ENCODE measurements at places on chromosomes 16 and 17.

- DNase-seq = no peak
Measured at GRCh38 chr17:77542011-77542410, 401.2 kb downstream of the SEC14L1 start.

DNA sequence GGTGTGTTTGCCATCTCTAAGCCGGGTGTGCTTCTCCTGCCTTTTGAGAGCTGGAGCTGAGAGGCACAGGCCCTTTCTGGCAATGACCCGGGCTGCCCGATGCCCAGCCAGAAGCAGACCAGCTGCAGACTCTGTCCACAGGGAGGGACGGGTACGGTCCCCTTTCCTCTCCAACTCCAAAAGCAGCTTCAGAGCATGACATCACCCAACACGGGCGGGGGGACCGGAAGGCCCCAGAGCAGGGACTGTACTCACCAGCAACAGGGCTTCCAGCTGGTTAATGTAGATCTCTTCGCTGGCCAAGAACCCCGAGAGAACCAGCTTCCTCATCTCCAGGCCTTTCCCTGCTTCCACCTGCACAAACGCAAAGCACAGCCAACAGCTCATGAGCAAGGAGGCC, 79.4 kb downstream of the ABR start:
- DNase-seq = no peak

DNA sequence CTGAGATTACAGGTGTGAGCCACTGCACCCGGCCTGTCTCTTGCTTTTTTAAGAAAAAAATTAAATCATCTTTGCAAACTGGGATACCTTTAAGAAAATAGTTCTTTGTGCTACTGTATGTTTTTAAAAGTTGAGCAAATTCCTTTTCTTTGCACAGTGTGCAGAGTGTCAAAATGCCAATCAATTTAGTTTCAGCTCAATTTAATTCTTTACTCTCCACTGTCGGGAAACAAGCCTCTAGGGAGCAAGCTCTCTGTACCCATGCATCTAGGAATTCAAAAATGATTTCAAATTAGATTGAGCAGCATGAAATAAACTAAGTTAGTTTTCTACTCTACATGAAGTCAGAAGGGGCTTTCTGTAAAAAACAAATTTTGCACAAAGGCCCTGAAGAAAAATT, 141.5 kb upstream of the CORO6 start:
- no peak for DNase-seq

DNA sequence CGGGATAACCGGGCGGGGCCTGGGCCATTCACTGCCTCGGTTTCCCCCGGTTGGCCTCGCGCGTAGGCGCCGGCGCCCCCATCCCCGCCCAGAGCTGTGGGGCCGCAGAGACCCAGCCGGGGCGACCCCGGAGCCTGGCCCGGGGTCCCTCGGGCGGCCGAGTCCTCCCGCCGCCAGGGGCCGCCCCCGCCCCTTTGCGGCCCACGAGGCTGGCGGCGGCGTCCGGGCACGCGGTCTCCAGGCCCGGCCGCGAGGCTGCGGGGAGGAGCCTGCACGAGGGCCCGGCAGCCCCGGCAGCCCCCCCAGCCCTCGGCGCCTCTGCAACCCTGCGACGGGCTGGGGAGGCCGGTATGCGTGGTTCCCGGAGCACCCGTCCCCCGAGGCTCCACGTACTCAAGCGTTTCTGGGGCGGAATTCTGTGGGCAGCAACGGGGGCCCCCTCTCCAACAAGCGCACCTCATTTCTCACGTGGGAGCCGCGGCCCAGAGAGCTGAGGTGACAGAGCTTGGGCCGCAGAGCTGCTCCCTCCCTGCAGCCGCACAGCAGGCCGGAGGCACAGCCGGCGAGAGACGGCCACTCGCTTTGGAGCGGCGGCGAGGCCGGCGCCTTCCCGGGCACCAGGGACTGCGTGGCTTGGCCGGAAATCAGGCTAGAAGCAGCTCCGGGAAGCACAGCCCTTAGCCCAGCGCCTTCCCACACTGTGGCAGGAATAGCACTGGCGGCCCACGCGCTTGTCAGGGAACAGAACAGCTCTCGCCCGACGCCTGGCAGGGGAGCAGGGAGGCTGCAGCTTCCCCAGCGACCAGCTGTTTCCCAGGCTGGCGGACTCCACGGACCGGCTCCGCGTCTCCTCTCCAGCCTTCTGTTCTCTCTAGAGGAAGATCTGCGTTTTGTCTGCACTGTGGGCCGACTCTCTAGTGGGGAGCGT, 867 bp upstream of the LIMD2 start:
- no peak for DNase-seq

- no peak for DNase-seq
Measured at GRCh38 chr17:29124925-29125273, 55.3 kb downstream of the MYO18A start.

GRCh38 chr17:43900858-43901754, 6.2 kb downstream of the MPP2 start:
- no peak for DNase-seq

DNA sequence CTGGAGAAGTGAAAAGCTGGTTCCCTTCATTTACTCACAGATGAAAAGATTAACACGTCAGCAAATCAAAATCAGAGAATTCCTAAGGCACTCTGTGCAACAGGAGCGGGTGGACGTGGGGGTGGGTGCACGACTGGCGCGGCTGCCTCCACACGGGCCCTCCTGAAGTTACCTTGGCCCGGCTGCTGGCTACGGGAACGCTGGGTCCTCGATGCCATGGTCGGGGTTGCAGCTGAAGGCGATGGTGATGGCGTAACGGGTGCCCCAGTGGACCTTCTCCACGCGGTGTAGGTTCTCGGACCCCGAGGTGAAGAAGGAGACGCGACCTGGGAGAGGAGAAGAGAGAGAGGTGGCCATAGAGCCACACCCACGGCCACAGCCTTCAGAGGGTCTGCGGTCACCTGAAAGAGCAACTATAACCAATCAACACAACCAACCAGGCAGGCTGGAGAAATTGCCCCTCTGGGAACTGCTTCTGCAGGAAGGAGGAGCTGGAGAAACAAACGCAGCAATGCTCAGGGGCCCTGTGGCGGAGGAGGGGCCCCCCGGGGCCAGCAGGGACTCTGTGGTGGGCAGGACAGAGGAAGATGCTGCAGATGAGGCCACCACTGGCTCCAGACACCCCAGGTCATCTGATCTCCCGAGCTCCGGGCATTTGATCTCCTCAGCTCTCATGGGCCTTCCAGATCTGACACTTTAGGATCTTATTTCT, 20.8 kb downstream of the UTS2R start:
- no peak for DNase-seq

GRCh38 chr16:19001788-19002187, 18.1 kb downstream of the TMC7 start:
- DNase-seq = no peak

Measured in activated gamma-delta T cell treated with anti-CD3 and anti-CD28 coated beads, Interleukin-2, amount 50 U/mL, for 16 hours (primary cell).